ENCODE measurements at places on chromosomes 13 and 19. TPM values are rescaled to one million over a fixed set of nuclear protein-coding genes. Genes with fewer than 3 reads are reported as not detected.
A peak's percentile ranks its signal among the peaks of the same experiment; 100 is the strongest.

ZNF30 gene
- polyA plus RNA-seq, result 1.7 TPM

BICRA gene
- 1.4 TPM for polyA plus RNA-seq

ARL11 gene
- not detected for polyA plus RNA-seq

- DNase-seq, result peak; percentile 91
Observed at GRCh38 chr19:1237754-1238368, at the start of gene CBARP. TSS of gene CBARP (minus strand) at chr19:1238005. CDS start at chr19:1236100, 1,905 bp downstream.

DNA sequence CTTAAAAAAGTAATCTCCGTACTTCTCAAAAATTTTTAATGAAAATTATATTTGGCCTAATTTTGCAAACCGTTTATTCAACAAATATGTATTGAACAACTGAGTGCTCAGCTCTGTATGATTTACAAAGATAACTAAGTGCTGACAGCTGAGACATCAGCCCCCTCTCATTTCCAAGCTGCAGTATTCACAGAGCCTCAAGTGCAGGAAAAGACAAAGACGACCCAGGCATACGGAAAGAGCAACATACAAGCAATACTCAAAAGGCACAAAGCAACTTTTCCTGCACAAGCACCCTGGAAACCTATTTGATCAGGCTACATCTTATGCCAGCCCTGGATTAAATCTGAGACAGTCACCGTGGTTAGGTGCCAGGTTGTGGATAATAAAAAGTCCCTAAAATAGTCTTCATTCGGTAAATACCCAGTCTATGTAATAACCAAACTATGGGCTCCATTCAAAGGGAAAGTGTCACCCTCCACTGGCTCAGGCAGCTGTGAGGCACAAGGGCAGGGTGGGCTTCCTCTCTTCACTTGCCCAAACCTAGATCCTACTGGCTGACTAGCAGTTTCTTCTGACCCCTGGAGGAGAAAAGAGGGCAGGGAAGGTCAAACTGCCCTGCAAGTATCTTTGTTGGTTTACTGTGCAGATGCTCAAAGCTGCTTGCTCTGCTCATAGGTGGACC lies 65.5 kb downstream of the TBC1D4 start:
- no peak for DNase-seq

DNA sequence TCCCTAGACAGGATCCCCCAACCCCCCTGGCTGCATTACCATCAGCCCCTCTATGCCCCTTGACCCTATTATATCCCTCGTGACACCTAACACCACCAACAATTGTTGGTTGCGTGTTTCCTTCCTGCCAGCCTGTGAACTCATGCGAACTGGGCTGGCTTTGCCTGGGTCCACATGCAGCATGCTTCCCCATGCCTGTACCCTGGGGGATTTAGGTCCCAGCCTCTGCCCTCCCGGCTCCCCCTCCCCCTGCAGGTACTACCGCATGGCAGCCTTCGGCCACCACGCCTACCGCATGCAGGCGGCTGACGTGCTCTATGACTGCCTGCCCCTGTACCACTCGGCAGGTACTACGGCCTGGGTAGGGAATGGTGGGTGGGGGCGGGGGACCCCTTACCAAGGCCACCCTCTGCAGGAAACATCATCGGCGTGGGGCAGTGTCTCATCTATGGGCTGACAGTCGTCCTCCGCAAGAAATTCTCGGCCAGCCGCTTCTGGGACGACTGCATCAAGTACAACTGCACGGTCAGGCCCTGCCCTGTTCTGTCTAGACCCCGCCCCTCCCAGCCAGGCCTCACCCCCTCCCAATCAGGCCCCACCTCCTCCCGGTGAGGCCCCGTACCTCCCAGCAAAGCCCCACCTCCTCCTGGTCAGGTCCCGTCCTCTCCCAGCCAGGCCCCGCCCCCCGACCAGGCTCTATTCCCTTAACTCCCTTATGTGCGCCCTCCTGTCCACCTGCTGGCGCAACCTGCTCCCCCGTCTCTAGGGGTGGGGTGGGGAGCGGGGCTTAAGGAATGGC lies 18.5 kb downstream of the SLC27A1 start:
- DNase-seq, result peak; percentile 79

DNA sequence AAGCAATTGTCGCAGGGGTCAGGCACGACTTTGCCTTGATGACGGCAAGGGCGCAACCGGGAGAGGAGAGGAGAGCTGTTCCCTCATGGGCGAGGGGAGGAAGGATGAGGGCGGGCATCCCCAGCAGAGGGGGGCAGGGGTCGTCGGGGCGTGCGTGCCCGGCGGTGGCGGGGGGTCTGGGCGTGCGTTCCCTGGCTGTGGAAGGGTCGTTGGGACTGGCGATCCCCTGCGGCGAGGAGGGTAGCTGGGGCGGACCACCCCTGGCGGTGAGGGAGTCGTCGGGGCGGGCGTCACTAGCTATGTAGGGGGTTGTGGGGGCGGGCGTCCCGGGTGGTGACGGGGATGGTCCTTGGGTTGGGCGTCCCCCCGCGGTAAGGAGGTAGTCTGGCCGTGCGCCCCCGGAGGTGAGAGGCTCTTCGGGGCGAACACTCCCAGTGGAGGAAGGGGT lies 1.7 kb downstream of the COMP start:
- no peak for DNase-seq

DNA sequence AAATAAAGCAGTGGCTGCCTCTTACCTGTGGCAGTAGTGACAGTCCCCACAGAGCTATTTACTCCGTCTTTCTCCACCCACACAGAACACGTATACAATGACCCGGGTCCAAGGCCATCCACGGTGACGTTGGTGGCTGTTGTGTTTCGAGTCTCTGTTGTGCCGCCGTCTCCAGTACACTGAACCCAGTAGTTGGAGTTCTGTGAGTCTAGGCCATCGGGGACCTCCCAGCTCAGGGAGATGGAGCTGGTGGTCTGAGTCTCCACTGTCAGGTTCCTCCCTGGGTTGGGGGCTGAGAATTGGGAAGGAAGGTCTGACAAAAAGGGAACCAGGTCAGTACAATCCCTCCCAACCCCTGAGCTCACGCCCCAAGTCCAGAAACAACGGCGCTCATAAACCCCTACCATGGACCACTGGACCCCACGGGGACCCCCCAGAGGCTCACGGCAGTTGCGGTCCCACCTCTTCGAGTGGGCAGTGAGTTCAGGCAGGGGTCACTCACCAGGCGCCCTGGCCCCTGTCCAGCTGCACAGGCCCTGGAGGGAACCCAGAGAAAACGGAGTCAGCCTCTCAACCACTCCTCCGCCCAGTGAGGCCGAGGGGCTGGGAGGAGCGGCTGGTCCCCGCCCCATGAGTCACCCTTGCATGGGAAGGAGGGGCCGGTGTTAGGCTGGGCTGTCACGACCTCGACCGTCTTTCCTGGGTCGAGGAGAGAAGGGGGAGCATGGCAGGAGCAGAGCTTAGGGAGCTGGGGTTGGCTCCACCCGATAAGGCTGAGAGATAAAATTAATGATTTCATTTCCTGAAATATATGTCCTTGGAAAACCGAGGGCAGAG lies 2.4 kb downstream of the PTPRH start:
- peak; percentile 96 for DNase-seq

DNA sequence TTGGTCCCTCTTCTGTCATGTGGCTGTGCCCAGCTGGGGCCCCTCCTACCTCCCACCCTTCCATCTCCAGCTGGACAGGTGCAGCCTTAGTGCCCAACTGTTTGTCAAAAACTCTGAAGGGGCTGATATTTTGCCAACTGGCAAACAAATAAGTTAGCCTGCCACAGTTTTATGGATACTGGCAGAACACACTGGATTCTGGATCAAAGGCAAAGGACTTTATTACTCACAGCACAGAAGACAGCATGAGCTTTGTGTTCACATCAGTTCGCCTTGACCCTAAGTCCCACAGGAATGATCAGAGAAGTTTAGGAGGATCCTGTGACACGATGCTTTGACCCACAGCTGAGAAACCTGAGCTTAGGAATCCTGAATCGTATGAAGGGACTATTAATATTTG lies 16.4 kb downstream of the KLK2 start:
- DNase-seq, result no peak

DNA sequence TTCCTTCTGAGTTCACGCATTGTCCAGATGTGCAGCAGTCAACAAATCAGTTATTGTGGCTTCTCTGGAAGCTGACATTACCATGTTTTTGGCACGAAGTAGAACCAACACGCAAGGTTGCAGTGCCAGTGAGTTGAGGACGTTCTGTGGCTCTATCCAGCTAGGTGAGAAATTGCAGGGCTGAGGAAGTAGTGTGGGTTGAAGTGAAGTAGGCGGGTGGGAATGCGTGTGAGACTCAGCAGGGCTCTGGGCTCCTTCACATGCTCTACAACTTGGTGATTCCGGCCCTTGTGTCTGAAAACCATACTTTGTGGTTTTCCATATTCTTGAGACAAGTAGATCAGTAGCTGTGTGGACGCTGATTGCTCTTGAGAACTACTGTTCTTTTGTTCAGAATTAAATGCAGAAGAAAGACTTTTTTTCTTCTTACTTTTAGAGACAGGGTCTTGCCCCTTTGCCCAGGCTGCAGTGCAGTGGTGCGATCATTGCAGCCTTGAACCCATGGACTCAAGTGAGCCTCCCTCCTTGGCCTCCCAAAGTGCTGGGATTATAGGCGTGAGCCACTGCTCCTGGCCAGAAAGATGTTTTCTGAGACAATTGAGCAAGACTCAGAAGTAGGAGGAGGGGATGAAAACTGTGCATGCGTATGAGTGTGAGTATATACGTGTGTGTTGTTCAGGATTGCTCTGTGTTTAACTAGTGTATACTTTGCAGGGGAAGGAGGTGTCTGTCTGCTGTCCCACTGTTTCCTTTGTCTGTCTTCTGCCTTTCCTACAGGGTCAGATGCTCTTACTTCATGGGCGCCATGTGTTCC lies 46.2 kb downstream of the GATAD2A start:
- no peak for DNase-seq
